Prostate gland (tissue), 2 donors: ENCODE measurements at places on chromosomes 1 and 21.

DNA sequence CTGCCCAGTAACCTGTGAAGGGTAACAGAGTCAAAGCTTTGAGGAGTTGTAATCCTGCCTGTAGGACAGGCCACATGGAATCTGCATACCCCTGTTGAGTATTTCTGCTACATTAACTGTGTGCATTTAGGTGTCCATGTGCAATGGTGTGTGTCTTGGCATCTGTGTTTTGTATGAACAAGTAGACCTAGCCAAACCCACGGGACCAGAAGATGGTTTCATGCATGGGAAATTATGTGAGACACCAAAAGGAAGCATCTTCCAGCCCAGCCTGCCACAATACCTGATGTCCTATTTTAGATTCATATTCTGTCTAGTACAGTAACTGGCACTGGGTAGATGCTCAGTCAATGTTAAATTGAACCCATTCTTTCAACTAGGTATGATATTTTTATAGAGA is 70.8 kb upstream of the KCND3 start:
- DNase-seq, result no peak
- H3K36me3 ChIP-seq, result no peaks in the 10 kb centered on the region
- H3K4me1 ChIP-seq, result no peaks in the 10 kb centered on the region
- H3K4me3 ChIP-seq, result no peak overlapping the region
- no peaks in the 10 kb centered on the region for H3K27me3 ChIP-seq
- H3K27ac ChIP-seq, result no peak overlapping the region

- no peaks in the 10 kb centered on the region for H3K27me3 ChIP-seq
- DNase-seq, result no peak
- peaks cover 38% of the 10 kb centered on the region for H3K4me1 ChIP-seq
- no peak overlapping the region for H3K4me3 ChIP-seq
Measured at GRCh38 chr1:19360016-19360415, 47.9 kb downstream of the SLC66A1 start.

DNA sequence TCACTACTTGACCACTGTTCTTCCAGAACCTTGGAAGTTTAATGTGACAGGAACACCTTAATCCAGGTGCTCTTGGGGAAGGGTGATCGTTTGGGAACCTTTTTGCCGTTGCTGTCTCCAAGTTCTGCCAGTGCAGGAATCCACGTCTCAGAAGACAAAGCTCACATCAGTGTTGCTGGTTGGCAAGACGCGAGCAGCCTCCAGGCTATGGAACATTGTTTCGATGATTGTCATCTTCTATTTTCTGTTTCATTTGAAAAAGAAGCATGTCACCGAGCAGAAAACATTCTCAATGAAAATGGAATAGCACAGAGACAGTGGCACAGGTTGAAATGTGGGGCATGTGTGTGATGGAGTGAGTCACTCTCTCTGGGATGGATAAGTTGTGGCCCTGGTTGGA is 11.7 kb downstream of the STUM start:
- H3K27ac ChIP-seq, result no peak overlapping the region
- H3K4me3 ChIP-seq, result no peak overlapping the region
- no peaks in the 10 kb centered on the region for H3K4me1 ChIP-seq
- no peak for DNase-seq

GRCh38 chr1:48115835-48116234 is 106.7 kb upstream of the SLC5A9 start:
- no peak overlapping the region for H3K4me3 ChIP-seq
- H3K27ac ChIP-seq, result no peak overlapping the region
- H3K4me1 ChIP-seq, result no peaks in the 10 kb centered on the region
- DNase-seq, result no peak

DNA sequence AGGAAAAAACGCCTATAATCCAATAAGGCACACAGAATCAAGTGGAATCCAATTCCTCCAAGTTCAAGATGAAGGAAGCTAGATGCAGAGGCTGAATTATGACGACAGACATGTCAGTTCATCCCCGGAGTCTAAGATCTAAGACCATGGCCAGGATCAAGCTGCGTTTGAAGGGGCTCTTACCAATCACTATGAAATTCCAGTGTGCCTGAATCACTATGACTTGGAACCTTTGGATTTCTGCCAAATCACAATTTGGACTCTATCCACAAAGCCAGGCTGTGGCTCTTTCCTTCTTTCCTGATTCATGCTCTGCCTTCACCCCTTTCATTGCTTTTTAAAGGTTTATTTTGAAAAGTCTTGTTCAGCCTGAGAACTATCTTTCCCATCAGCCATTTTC is 17.1 kb downstream of the OLIG2 start:
- DNase-seq, result no peak
- H3K4me1 ChIP-seq, result no peaks in the 10 kb centered on the region
- H3K27ac ChIP-seq, result no peak overlapping the region
- no peaks in the 10 kb centered on the region for H3K27me3 ChIP-seq

DNA sequence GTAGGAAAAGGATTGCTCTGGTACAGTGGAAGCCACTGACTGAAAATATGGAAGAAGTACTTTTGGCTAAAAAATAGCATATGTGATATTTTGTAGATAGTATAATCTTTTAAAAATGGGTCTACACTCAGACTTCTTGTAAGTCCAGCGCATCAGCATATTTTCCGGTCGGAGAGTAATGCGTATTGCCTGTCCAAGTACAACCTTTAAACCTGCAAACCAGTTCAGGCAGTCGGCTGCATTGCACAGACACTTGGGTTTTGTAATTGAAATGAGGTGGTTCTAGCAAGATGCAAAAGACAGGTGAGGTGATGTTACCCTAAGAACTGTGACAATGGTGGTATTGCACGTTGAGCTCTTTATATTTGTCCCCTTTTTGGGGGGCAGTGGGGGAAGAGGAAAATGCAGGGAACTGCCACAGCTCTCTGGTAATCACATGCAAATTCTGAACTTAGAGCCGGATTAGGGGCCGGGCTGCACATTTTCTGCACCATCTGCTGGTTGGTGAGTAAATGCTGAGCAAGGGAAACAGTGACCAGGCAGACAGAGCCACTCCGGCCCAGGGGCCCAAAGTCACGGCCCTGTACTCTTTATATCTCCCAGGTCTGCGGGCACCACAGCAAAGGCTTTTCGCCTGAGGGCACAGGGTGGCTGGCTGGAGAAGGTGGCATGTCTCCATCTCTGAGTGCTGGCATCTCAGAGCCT is 2.3 kb downstream of the GPR137B start:
- peaks cover 6% of the 10 kb centered on the region for H3K4me1 ChIP-seq
- no peaks in the 10 kb centered on the region for H3K36me3 ChIP-seq
- H3K27me3 ChIP-seq, result no peaks in the 10 kb centered on the region
- H3K4me3 ChIP-seq, result no peak overlapping the region

DNA sequence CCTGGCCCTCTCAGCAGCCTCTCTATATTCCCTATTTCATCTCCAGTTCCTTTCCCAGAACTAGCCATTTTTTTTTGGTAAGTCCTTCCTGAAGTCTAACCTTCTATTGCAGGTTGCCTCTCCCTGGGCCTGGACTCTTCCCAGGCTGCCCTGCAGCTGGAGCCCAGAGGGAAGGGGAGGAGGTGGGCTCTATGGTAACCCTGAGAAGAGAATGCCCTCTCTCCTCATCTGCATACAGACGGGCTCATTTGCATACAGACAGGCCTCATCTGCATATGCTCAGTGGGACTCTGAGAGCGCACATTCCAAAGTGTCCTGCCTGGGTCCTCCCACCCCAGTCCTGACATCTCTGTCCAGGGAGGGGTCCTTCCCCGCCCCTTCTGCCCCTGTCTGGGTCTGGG is 32.7 kb downstream of the RHBG start:
- H3K4me3 ChIP-seq, result no peak overlapping the region
- H3K27ac ChIP-seq, result no peak overlapping the region
- no peaks in the 10 kb centered on the region for H3K4me1 ChIP-seq
- DNase-seq, result no peak

DNA sequence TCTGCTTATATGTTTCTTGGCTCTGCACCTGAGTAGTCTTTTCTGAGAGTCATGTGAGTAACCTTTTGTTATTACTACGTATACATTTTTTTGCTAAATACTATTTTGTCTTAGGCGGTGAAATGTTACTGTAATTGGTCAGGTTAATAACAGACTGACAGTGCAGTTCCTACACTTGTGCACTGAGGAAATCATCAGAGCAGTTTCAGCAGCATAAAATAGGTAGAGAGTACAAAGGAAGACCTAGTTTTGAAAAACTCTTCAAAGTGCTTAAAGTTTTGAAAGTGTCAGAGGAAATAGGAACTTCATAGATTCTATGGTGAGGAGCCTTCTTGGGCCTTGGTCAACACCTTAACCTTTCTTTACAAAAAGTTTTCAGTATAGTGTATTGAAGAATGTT is 11.1 kb downstream of the ATF6 start:
- H3K27ac ChIP-seq, result no peak overlapping the region
- H3K36me3 ChIP-seq, result no peaks in the 10 kb centered on the region
- DNase-seq, result no peak
- no peak overlapping the region for H3K4me3 ChIP-seq
- no peaks in the 10 kb centered on the region for H3K27me3 ChIP-seq
- no peaks in the 10 kb centered on the region for H3K4me1 ChIP-seq

DNA sequence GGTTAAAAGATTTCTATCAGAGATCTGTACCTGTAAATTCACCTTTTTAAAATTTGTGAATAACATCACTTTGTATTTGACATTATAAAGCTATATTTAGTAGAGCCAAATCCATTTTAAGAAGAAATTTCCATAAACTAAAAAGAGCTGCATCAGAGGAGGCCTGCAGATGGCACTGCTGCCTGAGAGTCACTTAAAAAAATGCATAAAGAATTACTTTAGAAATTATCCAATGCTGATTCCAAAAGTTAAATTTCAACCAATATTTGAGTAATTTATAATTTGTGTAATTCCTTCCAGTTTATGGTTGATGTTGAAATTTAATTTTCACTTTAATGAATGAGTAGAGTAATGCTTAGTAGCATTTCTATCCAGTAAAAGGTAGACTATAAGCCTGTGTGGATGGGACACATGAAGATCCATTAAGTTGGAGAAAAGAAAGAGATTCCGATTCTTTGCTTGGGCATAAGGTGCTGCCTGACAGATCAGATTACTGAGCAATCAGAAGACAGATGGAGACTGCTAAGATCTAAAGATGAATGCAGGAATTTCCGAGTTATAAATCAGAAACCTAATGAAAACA is 20.7 kb upstream of the RPE65 start:
- H3K4me1 ChIP-seq, result no peaks in the 10 kb centered on the region
- no peaks in the 10 kb centered on the region for H3K27me3 ChIP-seq
- H3K4me3 ChIP-seq, result no peak overlapping the region
- H3K36me3 ChIP-seq, result no peaks in the 10 kb centered on the region
- no peak for DNase-seq

DNA sequence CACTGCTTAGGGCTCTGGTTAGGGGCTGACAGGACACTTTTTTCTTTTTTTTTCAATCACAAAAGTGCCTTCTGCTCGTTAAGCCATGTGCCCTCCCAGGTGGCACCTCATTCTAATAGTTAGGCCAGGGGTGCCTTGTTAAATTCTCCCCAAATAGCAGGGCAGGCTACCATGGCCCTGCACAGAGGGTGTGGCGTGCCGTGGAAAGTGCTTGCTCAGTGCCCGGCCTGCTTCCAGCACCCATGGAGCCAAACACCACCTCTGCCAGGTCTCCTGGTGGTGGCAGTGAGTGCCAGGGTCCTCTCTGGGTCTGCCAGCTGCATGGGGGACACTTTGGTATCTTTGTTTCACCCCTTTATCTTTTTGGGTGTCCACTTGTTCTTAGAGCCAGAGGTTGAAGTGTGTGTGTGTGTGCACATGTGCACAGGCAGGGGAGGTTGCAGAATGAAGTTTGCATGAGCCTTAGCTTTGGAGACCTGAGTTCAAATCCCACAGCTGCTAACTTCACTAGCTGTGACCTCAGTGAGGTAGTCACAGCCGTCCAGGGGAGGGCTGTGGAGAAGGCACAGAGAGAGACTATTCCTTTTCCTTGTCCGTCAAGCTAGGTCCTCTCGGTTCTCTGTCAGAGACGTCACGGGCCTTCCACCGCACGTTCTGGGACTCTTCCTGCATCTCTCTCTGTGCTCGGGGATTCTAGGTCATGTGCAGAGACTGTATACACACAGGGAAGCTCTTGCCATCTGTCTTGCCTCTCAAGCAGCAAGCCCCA is 39.9 kb upstream of the CSF3R start:
- no peak overlapping the region for H3K27ac ChIP-seq
- DNase-seq, result no peak
- no peaks in the 10 kb centered on the region for H3K36me3 ChIP-seq
- H3K27me3 ChIP-seq, result no peaks in the 10 kb centered on the region

DNA sequence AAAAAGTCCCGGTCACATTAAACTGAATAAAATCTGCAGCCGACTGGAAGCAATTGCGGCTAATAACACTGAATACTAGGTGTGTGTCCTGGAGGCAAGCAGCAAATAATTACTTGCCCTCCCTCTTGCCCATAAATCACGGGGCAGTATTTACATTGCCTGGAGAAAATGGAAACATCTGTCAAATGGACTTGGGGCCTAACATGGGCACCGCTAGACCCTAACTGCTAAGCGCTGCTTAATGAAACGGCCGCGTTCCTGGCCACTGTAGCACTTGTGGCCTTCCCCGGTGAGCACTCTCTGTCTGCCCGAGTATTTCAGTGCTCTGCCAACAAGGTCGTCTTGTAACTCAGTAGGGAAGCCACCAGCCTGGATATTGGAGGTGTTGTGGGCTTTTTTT is 23.9 kb upstream of the KNCN start:
- no peak for DNase-seq
- no peak overlapping the region for H3K4me3 ChIP-seq
- no peaks in the 10 kb centered on the region for H3K4me1 ChIP-seq
- no peak overlapping the region for H3K27ac ChIP-seq
- H3K27me3 ChIP-seq, result no peaks in the 10 kb centered on the region

DNA sequence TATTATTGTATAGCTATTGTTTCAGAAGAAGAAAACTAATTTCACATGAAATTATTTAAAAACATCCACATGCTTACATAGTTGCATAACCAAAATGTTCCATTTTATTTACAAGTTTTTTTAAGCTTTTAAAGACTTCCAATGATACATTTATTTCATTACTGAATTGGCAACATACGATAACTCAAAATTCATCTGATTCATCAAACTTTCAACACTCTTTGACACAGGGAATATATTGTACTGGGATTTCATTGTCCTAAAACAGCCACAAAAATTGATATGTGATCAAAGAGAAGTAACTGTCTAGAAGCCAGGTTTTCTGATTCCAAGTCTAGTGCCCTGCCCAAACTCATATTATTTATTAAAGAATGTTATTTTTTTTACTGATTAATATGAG is 131.4 kb upstream of the USP24 start:
- H3K27ac ChIP-seq, result no peak overlapping the region
- H3K4me1 ChIP-seq, result no peaks in the 10 kb centered on the region
- H3K36me3 ChIP-seq, result no peaks in the 10 kb centered on the region

- H3K27ac ChIP-seq, result no peak overlapping the region
- no peaks in the 10 kb centered on the region for H3K4me1 ChIP-seq
Measured at GRCh38 chr1:67031121-67031858, 22.7 kb downstream of the SLC35D1 start.

- H3K27me3 ChIP-seq, result no peaks in the 10 kb centered on the region
- H3K36me3 ChIP-seq, result no peaks in the 10 kb centered on the region
- DNase-seq, result no peak
- no peak overlapping the region for H3K4me3 ChIP-seq
- H3K4me1 ChIP-seq, result no peaks in the 10 kb centered on the region
Measured at GRCh38 chr1:30916296-30916695, 7.7 kb upstream of the SDC3 start.
